ENCODE measurements at places on chromosomes 5 and 9.

DNA sequence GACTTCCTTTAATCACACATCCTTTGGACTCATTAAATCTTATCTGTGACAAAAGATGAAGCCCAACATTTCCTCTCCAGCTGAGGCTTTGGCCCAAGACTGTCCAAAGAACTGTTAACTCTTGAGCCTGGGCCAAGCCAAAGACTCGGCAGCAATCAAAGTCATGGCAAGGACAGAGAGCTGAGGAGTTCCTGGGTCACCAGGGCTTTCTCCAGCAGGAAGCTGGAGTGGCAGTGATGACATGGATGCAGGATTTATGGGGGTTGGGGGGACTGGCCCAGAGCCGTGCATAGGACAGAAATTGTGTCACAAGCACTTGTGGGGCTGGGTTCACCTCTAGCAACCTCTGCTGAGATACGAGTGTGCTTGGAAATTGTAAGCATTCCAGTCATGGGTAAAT lies 440.3 kb downstream of the PLK2 start:
- DNase-seq: no peak

GRCh38 chr5:1657161-1657741 lies 133.5 kb upstream of the LPCAT1 start:
- no peak for DNase-seq

GRCh38 chr5:147407094-147407681 lies 102.7 kb downstream of the DPYSL3 start:
- no peak for DNase-seq

GRCh38 chr5:40606077-40606765 lies 73.5 kb upstream of the PTGER4 start:
- no peak for DNase-seq

GRCh38 chr9:114247077-114247476 lies 75.8 kb upstream of the ORM1 start:
- no peak for DNase-seq
